ENCODE measurements at places on chromosomes 1 and 21.

GRCh38 chr1:185939142-185939541, 205.0 kb downstream of the HMCN1 start:
- DNase-seq = no peak

GRCh38 chr21:14632359-14632758, 86.2 kb upstream of the SAMSN1 start:
- DNase-seq = no peak

- DNase-seq = no peak
Observed at GRCh38 chr1:245645406-245645805, 490.6 kb downstream of the KIF26B start.

DNA sequence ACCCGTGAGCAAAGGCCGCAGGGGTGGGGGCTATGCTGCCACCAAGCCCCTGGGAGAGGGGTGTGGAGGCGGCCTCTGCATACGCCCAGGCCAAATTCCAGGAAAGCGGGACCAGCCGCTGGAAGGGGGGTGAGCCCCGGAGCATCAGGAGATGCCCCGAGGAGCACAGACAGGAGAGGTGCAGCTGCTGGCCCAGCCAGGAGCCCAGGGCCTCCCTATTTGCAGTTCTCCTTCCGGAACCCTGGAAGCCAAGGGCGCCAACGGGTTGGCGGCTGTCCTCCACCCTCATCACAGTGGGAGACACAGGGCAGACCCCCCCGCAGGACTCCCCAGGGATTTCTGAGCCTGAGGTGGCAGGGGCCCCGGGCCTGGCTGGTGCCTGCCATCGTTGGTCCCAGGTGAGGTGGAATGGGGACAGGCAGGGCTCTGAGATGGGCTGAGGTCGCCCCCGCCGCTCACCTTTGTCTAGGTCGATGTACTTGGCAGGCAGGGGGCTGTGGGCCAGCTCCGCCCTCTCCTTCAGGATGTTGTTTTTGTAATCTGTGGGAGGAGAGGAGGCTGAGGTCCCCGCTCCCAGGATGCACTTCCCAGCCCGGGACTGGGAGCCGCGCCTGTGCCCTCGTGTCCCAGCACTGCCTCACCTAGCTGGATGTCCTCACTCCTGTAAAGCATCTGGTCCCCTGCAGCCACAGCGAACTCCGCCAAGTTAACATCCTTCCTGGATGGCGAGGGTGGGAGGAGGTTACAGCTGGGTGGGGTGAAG, 4.4 kb upstream of the DVL1 start:
- no peak for DNase-seq

DNA sequence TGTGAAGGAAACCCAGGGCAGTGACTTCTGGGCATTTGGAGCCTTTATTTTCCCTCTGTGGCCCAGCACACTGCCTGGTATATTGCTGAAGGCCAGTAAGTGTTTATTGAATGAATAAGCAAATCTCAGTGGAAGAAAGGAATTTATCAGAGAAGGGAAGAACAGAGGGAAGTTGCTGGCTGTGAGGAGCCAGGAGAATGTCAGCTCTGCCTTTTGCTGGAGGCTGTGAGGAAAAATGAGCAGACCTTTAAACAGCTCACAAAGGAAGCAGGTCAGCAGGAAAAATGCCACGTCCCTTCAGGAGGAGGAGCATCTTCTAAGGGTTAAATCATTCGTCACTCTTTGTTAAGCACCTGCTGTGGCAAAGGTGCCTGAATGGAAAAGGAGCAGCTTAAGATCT, 75.9 kb downstream of the GIPC2 start:
- no peak for DNase-seq

DNA sequence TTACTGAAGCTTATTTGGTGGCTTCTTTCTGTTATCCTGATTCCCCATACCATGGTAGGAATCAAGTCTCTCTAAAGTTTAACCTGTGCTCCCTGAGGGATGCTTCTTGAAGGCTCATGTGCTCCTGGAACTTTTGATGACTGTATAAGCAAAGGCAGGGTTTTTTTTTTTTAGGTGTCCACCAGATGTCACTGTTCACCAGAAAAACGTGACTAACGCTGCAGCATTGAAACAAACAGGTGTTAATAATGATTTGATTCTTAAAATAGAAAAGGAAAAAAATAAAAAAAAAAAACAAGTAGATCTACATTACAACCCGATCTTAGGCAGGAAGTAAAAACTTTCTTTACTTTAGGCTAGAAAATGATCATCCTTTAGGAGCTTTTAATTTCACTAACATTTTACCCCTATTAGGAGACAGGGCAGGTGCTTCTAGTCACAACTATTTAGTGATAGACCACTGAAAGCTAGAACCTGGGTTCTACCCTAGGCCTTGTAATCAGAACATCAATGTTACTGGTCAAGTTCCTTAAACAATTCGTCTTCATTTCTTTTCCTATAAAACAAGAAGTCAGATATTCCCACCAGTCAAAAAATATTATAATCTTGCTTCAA, 223.0 kb downstream of the PLA2G4A start:
- DNase-seq = no peak

- DNase-seq = no peak
Observed at GRCh38 chr1:57124768-57125446, 159.1 kb upstream of the C8B start.

GRCh38 chr1:82371844-82372498, 571.2 kb downstream of the ADGRL2 start:
- no peak for DNase-seq

DNA sequence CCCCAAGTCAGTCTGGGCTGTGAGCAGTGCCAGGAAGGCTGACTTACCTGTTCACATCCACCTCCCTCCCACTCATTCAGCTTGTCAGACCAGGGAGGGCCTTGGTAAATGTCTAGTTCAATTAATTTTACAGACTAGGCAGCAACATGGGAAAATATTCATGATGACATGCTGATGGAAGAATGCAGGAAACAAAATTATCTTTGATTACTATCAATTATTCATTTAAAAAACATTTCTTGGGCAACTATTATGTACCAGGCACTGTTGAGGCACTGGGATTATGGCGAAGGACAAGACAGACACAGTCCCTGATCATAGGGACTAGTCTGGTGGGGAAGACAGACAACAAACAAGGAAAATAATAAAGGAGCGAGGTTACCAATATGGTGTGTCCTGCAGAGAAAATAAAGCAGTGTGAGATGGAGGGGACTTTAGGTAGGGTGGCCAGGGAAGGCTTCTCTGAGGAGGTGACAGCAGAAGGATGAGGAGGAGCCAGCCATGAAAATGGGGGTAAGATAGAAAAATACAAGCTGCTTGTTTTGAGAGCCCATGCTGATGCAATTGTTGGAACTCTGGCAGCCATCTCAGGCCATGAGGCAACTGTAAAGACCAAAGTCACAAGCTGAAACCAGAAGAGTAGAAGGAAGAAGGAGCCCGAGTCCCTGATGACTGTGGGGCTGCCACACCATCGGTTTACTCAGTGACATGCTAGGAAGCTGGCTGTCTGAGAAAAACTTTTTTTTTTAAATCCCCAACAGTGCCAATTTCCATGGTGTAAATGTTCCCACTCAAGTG, 14.0 kb downstream of the TRIM62 start:
- no peak for DNase-seq

DNA sequence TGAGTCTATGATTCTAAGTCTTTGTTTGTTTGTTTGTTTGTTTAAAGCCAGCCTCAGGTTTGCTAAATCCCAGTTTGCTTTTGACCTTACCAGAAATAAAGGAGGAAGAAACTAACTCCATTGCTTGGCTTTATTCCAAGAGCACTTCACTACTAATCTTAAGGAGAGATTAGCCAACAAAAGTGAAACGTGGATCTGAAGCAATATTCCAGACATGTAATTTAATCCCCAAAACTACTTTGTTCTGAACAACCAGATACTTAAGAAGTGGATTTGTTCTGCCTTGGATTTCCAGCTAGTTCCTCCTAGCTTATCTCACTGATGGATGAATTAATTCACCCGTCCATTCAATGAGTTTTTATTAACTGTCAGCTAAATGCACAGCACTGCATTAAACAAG, 15.9 kb upstream of the CEP350 start:
- no peak for DNase-seq

- DNase-seq = no peak
Observed at GRCh38 chr1:213669964-213670691, 317.6 kb upstream of the PROX1 start.

GRCh38 chr1:19179597-19180264, 30.3 kb downstream of the UBR4 start:
- no peak for DNase-seq

DNA sequence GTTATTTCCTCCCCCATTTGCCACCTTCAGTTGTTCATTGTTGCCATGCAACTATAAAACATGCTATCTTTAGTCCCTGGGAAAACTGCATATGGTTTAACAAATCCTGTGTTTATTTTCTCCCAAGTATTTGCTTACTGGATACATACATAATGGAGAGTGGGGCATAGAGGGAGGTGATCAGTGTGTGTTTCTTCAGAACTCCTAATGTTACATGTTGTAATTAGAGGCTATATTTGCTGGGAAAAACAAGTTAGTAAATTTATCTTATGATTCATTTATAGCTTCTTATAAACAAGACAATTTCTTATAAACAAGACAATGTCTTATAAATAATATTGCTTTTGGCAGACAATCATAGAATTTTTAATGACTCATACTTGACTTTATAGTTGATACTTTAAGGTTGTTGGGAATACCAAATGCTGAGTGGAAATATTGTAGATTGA, 7.3 kb upstream of the GIPC2 start:
- no peak for DNase-seq

GRCh38 chr1:219419860-219420259, 193.0 kb downstream of the ZC3H11B start:
- DNase-seq = no peak

DNA sequence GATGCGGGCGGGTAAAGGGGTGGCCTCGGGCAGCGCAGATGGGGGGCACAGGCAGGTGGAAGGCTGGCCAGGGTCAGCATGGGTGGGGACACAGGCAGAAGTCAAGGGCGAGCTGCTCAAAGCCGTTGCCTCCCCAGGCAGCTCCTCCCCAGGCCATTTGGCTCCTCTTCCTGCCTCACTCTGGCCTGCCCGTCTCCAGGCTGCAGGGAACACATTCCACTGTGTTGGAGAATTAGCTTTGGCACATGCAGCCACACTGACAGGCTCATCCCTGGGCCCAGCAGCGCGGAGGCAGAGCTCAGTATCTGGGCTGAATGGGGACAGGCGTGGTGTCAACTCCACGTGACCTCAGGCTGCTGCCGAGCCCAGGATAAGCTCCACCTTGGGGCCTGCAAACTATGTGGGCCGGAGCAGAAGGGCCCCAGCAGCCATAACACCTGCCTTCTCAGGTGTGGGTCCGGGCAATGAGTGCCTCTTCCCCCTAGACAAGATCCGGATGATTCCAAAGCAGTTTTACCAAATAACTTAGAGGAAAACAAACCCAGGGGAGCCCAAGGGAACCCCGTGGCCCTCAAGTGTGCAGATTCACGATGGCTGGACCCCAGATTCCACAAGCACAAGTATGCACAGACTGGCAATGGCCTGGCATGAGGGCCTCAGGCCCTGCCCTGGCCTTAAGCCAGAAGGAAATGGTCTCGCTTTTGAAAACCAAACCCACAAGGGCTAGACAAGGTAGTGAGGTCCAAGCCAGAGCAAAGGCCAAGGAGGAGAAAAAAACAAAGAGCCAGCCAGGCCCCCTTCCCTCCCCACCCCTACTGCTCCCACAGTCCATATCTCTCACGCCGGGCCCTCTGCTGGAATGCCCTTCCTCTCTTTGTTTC, 40.2 kb downstream of the HSPG2 start:
- DNase-seq = no peak

GRCh38 chr1:8642114-8642513, 175.3 kb downstream of the RERE start:
- no peak for DNase-seq

DNA sequence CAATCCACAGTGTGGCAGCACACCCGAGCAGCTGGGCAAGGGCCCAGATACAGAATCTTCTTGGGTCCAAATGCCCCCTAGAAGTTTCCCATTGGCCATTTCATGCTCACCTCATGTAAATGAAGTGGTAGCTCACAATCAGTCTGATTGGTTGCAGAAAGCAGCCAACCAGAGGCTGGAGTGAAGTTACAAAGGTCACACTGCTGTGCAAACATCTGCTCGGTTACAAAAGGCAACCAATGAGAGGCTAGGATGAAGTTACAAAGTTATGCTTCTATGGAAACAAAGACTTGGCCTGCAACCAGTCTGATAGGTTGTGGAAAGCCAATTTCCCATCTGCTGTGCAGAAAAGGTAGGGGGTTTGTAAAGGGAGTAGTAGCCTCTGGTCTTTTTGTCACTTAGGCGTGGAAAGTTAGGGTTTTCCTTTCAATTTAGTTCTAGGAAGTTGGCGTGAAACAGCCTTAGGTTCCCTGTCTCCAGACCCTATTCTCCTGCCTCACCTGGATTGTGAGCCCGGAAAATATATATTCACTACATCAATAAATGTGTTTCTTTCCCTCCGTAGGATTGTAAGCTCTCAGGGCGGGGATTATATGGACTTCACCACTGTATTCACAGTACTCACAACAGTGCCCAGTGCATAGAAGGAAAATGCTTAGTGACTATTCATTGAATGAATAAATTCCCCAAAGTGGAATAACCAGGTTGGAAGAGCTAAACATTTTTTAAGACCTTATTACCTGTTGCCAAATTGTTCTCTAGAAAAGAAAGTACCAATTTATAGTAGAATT, 91.9 kb downstream of the URB2 start:
- DNase-seq = no peak

GRCh38 chr1:31409946-31410858, 2.8 kb upstream of the SERINC2 start:
- no peak for DNase-seq

GRCh38 chr1:159675046-159675445, 39.3 kb downstream of the CRP start:
- no peak for DNase-seq

GRCh38 chr1:121522061-121522759, 337.4 kb downstream of the SRGAP2C start:
- no peak for DNase-seq

GRCh38 chr1:978069-978834, 3.6 kb downstream of the PERM1 start:
- no peak for DNase-seq

DNA sequence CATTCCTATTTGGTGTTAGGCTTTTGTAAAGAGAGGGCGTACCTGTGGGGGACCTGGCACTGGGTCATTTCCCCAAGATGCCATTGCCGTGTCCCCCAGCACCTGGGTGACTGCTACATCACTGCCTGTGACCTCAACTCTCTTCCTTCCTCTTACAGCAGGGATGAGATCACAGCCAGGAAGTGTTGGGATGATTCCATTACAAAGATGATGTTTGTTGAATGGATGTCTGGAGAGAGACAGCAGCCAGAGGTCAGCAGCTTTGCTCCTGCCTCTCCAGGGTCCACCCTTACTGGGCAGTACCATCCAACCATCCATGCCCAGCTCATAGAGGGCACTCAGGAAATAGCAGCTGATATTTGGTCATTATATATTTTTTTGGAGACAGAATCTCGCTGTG, 35.1 kb downstream of the TMEM51 start:
- no peak for DNase-seq

GRCh38 chr1:224497714-224498573, 63.3 kb upstream of the WDR26 start:
- DNase-seq = no peak

DNA sequence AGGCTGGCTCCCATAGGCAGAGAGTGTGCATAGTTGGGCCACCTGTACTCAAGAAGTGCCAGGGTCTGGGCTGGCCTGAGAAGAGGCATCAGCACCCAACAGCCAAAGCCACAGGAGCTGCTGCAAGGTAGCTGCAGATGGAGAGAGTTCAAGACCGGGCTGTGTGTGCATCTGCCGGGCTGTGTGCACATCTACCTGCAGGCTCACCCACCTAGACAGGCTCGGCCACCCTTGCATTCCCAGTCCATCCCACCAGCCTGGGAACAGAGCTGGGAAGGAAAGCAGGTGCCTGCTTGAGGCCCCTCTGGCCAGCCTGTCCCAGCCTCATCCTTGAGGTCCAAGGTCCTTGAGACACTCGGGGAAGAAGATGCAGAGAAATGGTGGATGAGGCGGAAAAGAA, 194.4 kb upstream of the AJAP1 start:
- no peak for DNase-seq

GRCh38 chr1:27595597-27595996, 8.3 kb downstream of the AHDC1 start:
- no peak for DNase-seq

All from memory B cell (primary cell).